ENCODE measurements at places on chromosomes 12 and 14.

GRCh38 chr12:76914102-76914859 is 35.5 kb upstream of the CSRP2 start:
- no peak for DNase-seq

DNA sequence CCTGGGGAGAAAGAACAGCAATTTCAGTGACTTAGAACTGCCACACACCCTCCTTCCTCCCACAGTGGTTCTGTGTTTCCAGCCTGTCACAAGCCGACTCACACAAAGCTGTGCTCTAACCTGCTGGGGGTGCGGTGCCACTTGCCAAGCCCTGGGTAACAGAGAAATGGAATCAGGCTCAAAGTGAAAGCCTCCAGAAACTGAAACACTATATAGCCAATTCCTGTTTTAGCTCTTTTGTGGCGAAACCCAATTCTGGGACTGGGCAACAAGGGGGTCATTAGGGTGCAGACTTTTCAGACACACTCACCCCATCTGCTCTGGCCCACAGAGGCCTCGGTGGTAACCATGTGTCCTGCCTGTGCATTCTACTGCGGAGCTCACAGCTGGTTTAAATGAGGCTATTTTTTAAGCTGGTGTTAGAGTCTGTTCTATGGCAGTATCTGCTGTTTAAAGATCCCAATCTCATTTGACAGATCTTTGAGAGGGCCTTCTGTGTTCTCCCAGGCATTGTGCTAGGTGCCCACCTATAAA is 15.2 kb upstream of the ACTR6 start:
- no peak for DNase-seq

DNA sequence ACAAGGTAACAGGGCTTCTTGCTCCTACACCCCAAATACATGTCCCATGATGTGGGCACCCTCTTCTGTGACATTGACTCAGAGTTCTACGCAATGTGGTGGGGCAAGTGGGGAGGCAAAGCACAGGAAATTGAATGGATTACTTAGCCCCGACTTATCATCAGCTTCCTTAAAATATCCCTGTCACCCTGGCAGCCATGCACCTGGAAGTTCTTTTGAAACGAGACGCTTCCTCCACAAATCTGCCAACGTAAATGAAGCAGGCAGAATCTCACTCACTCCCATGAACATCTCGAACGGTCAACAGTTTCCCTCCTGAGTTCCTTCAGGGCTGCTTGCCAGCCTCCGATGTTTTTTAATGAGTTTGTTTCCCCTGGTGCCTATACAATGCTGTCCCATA is 33.5 kb downstream of the RNFT2 start:
- DNase-seq: no peak

DNA sequence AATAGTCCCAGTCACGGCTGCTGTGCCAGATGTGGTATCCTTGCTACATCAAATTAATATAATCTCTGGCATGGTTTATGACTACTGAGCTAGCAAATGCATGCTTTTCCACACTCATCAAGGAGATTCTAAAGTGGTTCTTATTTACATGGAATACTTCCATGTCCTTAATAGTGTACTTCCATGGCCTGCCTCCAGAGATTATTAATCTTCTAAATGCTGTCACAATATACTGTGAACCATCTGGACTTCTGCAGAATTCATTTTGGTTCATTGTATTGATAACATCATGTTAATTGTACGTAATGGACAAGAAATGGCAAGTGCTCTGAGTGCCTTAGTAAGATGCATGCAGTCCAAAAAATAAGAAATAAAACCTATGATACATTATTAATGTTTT is 230.8 kb downstream of the NUAK1 start:
- DNase-seq: no peak

DNA sequence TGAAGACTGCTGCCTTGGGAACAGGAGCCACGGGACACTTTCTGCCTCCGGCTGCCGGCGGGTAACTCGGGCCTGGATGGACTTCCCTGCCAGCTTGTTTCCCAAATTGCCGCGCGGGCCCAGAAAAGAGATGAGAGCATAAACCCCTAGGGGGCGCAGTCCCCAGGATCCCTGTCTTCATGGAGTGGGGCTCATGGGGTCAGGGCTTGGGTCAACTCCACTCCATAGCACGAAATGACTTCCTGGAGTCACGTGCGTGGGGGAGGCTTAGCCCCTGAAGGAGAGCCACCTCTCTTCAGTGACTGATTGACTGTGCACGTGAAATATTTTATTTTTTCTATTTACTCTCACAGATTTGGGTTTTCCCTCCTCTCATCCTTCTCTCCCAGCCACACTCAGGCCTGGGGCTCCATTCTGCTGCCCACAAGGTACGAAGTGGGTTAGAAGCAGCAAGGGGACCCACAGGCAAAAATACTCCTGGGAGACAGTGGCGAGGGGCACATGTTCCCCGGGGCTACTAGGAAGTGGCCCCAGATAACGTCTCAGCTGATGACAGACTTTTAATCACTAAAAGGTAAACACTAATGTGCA is 10.0 kb downstream of the PGF start:
- no peak for DNase-seq

- DNase-seq: no peak
These were observed 750.2 kb downstream of the TMEM121 start for GRCh38 chr14:106276326-106277267.

GRCh38 chr12:32261638-32262037 is 137.7 kb upstream of the FGD4 start:
- no peak for DNase-seq

Measured in CD8-positive, alpha-beta T cell (primary cell).